AG08396 (cell line): ENCODE measurements at places on chromosomes 7 and 10.

DNA sequence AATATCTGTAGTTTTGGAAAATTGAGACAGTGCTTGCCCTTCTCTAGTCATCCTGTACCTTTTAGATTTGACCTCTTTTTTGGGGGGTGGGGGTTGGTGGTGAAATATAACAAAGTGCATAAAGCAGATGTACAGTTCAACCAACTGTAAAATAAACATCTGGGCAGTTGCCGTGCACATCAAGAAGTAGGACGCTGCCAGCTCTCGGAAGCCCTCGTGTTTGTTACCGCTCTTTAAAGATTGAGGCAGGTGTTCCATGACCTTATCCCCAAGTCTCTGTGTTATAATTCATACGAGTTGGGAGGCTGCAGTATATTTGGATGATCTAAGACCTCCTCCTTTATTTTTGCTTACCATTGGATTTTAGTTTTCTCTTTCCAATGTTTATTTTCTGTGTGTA is 55.1 kb downstream of the SDK1 start:
- no peak for DNase-seq

GRCh38 chr10:117631276-117632145 is 89.0 kb downstream of the EMX2 start:
- no peak for DNase-seq

GRCh38 chr7:66146701-66147100 is 32.1 kb downstream of the CRCP start:
- DNase-seq: no peak

GRCh38 chr10:128242641-128243040 is 116.4 kb upstream of the MKI67 start:
- DNase-seq: no peak

DNA sequence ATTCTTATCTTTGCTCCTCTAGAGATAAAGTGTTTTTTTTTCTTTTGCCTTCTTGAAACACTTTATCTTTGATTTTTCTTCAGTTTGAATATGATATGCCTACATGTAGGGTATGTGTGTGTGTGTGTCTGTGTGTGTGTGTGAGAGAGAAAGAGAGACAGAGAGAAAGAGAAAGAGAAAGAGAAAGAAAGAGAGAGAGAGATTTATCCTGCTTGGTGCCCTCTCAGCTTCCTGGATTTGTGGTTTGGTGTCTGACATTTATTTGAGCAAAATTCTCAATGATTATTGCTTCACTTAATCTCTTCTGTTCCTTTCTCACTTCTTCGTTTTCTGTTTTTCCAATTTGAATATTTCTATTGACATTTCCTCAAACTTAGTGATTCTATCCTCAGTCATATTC is 60.3 kb downstream of the RAB18 start:
- no peak for DNase-seq

DNA sequence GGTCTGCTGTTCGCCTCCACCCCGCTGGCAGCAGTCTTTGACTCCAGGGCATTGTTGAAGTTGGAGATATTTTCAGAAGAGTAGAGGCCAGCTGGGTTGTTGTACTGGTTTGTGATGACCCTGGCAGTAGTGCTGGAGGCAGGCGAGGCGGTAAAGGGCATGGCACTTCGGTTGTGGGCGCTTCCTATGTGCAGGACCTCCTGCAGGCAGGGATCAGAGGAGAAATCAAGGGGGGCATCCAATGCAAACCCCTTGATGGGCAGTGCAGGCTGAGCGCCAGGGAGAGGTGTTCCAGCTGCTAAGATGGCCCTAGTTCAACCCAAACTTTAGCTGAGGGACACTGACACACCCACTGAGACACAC is 27.0 kb downstream of the PDLIM1 start:
- DNase-seq: no peak

GRCh38 chr10:131815266-131816156 is 85.3 kb upstream of the PPP2R2D start:
- no peak for DNase-seq

GRCh38 chr10:46995234-46995633 is 84.0 kb downstream of the PTPN20 start:
- no peak for DNase-seq

- DNase-seq: no peak
Observed at GRCh38 chr10:71893920-71894319, 42.9 kb upstream of the PSAP start.

GRCh38 chr7:875051-875450 is 1.3 kb upstream of the GET4 start:
- DNase-seq: no peak

GRCh38 chr7:47143339-47143738 is 438.6 kb downstream of the TNS3 start:
- DNase-seq: peak; percentile 28

DNA sequence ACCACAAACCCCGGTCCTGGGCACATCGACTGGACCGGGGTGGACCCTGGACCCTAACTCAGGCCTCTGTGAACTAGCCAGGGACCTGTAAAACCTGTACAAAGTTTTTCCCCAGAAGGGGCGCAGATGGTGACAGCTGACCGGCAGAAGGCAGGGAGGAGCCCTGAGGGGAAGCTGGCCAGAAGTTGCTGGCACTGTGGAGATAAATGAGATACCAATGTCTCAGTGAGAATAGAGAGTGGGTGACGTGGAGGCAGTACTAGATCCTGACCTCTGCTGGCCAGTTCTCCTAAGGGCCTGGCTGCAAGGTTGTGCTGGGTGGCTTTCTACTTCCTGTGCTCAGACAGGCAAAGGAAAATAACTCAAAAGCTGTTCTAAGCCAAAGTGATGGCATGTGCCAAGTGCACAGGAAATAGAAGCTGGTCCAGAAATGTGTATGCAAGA is 10.6 kb upstream of the TSPAN14 start:
- DNase-seq: peak; percentile 43

GRCh38 chr7:116583653-116584052 is 58.8 kb downstream of the CAV1 start:
- DNase-seq: no peak

- DNase-seq: no peak
Observed at GRCh38 chr7:149561072-149561471, 63.5 kb upstream of the ZNF746 start.

- no peak for DNase-seq
Observed at GRCh38 chr7:110569486-110570205, 521.3 kb upstream of the LRRN3 start.

DNA sequence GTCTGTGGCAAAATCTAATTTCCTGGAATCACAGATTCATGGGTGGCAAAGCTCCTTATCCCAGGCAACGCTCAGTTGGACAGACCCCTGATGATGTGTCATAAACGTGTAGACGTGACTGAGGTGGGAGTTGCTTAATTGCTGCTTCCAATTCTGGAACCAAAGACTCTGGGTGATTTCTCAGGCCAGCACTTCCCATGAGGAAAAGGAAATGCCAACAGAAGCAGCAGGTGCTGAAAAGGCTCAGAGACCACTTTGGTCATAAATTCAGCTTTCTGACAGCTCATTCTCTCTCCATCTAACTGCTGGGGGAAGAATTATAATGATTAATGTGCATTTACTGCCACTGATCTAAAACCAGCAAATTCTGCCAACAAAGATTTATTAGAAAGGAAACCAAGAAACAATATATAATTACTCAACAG is 88.7 kb downstream of the OSBPL3 start:
- DNase-seq: no peak

GRCh38 chr10:76382381-76382851 is 951.0 kb downstream of the LRMDA start:
- peak; percentile 32 for DNase-seq

DNA sequence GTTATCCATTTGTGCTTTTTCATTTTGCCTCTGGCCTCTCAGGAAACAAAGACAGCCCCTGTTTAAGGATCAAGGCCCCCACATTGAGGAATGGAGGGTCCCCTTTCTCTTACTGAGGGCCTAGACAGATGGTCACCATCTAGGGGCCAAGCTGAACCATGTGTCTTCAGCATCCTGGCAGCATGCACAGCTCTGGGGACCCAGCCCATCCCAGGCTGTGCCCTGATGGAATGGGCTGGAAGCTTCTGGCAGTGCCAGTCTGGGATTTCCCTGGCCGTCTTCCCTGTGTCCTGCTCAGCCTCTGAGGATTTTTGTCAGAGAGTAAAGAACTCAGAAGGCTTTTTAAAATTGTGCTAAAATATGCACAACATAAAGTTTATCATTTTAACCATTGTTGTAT is 116.8 kb downstream of the ITIH5 start:
- no peak for DNase-seq

DNA sequence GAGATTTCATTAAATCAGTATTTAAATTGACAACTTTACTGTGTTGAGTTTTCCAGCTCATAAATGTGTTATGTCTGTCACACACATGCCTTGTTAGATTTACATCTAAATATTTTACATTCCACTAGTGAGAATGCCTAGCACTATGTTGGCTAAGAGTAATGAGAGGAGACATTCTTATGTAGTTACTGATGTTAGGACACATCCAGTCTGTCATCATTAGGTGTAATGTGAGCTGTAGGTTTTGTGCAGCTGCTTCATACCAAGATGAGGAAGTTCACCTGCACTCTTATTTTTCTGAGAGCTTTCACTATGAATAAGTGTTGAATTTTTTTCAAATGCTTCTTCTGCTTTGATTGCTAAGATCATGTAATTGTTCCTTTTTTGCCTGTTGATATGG is 218.0 kb upstream of the IGFBP3 start:
- DNase-seq: peak; percentile 28

GRCh38 chr10:96047004-96047649 is 3.7 kb downstream of the CCNJ start:
- no peak for DNase-seq
